Nucleus accumbens (tissue), 56 donors: ENCODE measurements at places on chromosomes 13 and 19.

DNA sequence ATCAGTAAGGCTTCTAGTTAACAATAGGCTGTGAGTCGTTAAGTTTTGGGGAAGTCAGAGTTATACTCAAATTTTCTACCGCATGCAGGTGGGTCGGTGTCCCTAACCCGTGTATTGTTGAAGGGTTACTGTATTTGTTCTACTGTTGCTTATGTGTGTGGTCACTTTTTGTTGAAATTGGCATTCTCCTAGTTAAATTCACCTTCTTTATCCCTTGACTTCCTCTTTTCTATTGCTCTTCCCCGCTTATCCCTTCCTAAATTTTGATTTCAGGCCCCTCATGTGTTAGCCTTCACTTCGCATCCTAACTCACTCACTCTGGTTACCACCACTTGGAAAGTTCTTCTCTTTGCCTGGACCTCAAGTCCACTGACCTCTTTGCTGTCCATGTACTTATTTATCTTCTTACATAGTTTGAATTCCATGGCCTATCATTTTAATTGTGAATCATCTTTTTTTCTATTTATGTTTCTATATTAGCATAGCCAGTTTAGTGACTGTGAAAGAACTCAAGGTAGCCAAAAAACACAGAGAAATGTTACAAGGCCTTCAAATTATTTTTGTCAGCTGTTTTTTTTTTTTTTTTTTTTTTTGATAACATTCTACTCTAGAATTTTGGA is 52.9 kb downstream of the NDFIP2 start:
- no peak for DNase-seq

DNA sequence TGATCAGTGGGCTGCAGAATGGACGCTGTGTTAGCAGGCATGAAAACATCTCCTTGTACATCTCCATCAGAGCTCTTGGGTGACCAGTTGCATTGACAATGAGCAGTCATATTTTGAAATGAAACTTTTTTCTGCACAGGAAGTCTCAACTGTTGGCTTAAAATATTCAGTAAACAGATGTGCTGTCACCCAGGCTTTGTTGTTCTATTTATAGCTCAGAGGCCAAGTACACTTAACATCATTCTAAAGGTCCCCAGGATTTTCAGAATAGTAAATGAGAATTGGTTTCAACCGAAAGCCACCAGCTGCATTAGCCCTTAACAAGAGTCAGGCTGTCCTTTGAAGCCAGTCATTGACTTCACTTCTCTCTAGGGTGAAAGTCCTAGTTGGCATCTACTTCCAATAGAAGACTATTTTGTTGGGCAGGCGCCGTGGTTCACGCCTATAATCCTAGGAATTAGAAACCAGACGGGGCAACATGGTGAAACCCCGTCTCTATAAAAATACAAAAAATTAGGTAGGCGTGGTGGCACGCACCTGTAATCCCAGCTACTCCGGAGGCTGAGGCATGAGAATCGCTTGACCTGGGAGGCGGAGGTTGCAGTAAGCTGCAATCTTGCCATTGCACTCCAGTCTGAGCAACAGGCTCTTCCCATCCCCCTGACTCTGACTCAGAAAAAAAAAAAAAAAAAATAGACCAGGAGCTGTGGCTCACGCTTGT is 7.9 kb upstream of the PDE4A start:
- DNase-seq: no peak

DNA sequence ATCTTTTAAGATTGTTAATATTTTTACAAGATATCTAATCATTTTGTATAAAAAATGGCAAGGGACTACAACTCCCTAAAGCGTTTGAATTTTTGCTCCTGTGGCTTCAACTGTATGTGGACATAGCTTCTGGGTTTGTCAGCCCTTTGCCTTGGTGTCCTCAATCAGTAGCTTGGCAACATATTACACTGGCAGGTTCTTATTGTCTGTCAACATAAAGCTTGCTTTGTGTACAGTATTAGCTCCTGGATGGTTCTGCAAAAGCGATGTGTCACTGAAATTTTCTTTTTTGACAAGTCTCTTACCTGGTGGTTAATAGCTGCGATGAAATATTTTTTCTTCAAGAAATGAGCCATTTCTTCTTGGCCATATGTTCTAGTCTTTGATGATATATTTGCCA is 190.0 kb downstream of the HS6ST3 start:
- no peak for DNase-seq

- DNase-seq: no peak
Measured at GRCh38 chr19:24054044-24054935, 32.7 kb upstream of the ZNF254 start.

- DNase-seq: no peak
Measured at GRCh38 chr13:77029436-77029835, 2.5 kb upstream of the FBXL3 start.

- DNase-seq: no peak
Measured at GRCh38 chr13:41056194-41056593, 5.1 kb upstream of the WBP4 start.

- no peak for DNase-seq
Measured at GRCh38 chr19:46644720-46645119, 8.7 kb upstream of the GNG8 start.

DNA sequence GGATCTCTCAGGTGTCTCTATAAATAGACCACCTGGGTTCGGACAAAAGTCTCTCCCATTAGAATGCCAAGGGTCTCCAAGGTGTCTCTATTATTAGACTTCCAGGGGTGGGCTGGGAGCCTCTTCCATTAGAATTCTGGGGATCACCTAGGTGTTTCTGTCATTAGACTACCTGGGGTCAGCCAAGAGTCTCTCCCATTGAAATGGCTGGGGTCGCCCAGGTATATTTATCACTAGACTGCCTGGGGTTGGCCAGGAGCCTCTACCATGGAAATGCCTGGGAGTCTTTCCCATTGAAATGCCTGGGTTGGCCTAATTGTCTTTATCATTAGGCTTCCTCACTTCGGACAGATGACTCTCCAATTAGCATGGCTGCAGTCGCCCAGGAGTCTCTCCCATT is 1565.5 kb downstream of the UQCRFS1 start:
- DNase-seq: no peak

DNA sequence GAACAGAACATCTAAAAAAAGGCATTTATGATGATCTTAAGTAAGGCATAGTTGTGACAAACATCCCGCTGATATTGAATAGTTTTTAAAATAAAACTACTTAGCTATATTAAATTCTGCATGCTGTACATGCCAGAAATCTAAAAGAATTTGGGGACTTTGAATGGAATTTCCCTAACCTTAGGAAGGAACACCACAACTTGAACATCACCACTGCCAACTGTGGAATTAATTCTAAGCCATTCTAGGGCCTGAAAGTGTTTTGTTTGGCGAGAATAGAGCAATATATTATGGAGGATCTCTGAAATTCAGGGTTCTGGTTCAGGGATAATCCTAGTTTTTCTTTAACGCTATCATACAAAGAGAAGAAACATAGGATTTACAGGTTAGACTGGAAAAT is 17.8 kb upstream of the LATS2 start:
- DNase-seq: no peak

DNA sequence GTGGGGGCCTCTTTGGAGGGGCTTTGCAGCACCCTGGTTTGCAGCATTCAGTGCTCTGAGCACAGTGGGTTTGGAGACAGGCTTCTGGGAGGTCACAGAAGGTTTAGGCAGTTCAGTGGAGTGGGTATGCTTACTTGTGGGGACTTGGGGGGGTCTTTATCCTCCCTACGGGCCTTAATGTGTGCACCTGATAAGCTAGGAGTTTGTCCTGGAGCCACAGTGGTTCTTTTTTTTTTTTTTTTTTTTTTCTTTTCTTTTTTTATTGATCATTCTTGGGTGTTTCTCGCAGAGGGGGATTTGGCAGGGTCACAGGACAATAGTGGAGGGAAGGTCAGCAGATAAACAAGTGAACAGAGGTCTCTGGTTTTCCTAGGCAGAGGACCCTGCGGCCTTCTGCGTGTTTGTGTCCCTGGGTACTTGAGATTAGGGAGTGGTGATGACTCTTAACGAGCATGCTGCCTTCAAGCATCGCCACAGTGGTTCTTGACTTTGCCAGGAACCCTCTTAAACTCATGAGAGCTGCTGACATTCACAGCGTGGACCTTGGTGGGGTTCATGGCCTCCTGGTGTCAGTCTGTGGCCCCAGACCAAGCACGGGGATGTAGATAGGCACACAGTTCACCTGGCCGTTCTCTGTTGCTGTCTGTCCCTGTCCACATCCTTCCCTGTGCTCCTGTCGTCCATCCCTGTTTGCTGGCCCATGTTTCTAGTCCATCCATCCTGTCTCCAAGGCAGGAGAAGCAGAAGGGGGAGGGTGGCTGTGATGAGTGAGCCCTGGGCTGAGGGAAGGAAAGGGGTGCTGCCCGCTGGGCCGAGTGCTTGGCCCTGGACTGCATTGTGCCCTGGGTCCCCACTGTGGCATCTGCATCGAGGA is 2.7 kb downstream of the EGLN2 start:
- DNase-seq: no peak

DNA sequence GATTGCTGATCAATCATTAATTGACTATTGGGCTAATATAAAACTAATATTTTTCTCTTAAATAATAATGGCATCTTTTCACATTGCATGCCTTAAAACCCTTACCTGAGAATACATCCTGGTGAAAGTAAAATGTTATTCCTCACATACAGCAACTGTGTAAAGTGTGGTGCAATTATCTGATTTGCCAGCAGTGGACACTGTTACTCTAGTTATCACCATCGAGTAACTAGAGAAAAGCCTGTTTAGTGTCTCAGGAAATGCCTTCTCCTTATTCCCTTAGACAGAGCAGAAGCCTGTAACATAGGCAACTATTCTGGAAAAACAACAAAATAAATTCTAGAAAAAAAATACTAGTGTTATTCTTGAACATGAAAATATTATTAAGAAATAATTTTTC is 459.8 kb downstream of the FGF14 start:
- no peak for DNase-seq
